OCI-LY7 (cell line): ENCODE measurements at places on chromosomes 16 and 17. TPM values are rescaled to one million over a fixed set of nuclear protein-coding genes. Genes with fewer than 3 reads are reported as not detected.
A peak's percentile ranks its signal among the peaks of the same experiment; 100 is the strongest.

- DNase-seq, result no peak
These were observed 36.0 kb downstream of the IQCK start for GRCh38 chr16:19753815-19754643.

- DNase-seq, result no peak
These were observed 217.9 kb upstream of the RPL38 start for GRCh38 chr17:73985466-73986015.

The MYL11 gene
- total RNA-seq, result 1.7 and 3.9 TPM in 2 replicates

The NPTX1 gene
- not detected in 2 replicates for total RNA-seq

DNA sequence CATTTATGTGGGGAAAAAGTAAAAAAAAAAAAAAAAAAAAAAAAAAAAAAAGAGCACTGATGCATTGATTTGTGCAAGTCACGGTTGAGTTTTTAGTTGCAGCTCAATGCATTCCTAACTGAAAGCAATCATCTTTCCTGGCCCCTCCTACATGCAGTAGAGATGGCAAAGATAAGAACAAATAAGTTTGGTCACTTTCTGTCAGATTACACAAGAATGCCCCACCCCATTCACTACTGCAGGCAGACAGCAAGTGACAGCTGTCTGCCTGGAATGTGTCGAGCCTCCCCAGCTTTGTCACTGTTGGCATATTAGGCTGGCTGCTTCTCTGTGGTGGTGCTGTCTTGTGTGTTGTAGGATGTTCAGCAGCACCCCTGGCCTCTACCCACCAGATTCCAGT is 243.5 kb downstream of the FOXL1 start:
- no peak for DNase-seq

GRCh38 chr17:66322764-66323163 is 20.4 kb downstream of the PRKCA start:
- no peak for DNase-seq

The CES5A gene
- not detected in 2 replicates for total RNA-seq

DNA sequence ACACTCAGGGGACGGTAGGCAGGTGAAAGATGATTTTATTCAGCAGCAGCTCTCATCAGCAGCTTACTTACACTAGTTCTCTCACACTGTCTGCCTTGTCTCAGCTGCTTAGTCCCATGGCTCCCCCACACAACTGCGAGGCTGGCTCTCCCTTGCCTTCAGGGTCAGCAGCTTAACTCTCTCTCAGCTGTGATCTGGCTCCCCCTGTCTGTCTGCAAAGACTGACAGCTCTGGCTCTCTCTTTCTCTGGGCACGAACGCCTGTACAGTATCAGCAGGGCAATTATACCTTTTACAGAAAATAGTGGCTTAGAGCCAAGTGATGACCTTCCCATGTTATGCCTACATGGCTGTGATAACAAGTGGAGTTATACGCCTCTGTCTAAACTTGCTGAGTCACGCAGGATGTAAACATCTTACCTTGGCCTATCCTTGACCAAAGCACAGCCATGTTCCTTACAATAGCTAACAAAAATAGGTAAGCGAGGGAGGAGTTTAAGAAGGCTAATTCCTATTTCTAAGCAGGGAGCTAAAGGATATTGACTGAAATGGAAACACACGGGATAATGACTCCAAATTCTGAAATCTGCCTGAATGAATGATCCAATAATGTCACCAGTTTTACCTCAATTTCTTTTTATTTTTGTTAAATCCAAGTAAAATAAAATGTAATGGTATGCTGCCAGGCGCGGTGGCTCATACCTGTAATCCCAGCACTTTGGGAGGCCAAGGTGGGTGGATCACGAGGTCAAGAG is 1.1 kb upstream of the NDUFAB1 start:
- peak; percentile 83 for DNase-seq

GRCh38 chr17:21004016-21004930 is 38.5 kb downstream of the USP22 start:
- no peak for DNase-seq

DNA sequence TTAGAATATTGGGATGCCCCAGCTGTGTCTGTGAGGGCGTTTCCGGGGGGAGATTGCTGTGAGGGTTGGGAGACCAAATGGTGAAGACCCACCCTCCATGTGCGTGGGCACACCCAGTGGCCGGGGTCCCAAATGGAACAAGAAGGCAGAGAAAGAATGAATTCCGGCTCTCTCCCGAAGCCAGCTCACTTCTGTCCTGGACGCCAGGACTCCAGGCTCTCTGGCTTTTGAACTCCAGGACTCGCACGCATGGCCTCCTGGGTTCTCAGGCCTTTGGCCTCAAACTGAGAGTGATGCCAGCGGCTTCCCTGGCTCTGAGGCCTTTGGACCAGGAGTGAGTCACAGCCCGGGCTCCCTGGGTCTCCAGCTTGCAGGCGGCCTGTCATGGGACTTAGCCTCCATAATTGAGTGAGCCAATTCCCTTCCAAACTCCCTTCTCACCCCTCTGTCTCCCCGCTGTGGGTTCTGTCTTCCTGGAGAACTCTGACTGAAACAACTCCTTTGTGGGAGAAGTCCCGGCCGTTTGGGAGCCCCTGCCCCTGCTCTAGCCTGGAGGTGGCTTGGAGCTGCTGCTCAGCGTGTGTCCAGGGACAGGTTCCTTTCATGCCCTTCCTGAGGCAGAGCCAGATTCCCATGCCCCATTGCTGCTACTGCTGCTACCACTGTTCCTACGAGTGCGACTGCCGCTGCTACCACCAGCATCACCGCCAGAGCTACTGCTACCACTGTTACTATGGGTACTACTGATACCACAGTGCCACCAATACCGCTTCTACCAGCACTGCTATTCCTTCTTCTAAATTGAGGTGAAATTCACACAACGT is 49.8 kb upstream of the CBX4 start:
- DNase-seq, result no peak

DNA sequence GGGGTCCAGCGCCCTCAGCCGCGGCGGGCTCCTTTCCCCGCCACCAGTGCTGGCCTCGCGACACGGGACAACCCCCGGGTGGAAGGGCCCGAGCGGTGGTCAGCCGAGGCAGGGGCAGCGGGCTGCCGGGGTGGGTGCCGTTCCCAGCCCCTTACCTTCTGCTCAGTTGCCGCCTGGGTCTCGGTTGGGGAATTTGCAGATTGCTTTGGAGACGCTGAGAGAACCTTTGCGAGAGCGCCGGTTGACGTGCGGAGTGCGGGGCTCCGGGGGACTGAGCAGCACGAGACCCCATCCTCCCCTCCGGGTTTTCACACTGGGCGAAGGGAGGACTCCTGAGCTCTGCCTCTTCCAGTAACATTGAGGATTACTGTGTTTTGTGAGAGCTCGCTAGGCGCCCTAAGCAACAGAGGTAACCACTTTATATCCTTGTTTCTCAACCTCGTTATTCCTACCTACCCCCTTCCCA is 381 bp downstream of the CTNS start:
- no peak for DNase-seq

DNA sequence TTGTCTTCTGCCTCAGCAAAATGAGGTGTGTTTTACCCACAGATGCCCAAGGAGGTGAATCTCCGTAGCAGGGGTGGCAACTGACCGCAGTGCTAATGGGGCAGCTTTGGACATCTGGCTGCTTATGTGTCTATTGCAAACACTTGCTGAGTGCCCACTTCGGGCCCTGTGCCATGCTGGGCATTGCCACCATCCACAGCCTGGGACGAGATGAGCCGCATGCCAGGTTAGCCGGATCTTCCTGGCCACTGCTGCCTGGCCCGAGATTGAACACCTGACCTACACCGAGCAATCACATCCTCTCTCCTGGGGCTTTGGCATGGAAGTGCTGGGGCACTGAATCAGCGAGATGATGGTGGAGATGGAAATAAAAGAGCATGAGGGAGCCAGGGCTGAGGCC is 238.7 kb downstream of the GSG1L start:
- no peak for DNase-seq

DNA sequence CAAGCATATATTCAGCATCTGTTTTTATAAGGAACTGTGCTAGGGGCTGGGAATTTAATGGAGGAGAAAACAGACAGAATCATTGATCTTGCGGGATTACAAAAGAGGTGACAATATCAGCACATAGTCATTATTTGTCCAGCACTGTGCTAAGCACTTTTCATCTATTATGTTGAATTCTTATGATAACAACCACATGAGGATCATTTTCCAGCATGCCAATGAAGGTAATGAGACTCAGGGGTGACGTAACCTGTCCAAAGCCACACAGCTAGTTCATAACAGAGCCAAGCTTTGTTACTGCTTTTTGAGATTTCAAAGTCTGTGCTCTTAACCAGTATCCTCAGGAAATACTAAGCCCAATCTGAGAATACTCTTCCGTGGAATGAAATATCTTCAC is 503.3 kb downstream of the CDH13 start:
- no peak for DNase-seq

The WNK4 gene
- 8.3 and 10.9 TPM in 2 replicates for total RNA-seq

- DNase-seq, result peak; percentile 35
These were observed 893 bp downstream of the CTU2 start for GRCh38 chr16:88706965-88707826.

The EME1 gene
- 34.2 and 38.2 TPM in 2 replicates for total RNA-seq

GRCh38 chr16:72425571-72426341 is 253.8 kb upstream of the PMFBP1 start:
- DNase-seq, result no peak

The KRTAP4-2 gene
- total RNA-seq, result not detected in 2 replicates

GRCh38 chr16:30394592-30395154 is 547 bp upstream of the ZNF48 start:
- DNase-seq, result no peak

DNA sequence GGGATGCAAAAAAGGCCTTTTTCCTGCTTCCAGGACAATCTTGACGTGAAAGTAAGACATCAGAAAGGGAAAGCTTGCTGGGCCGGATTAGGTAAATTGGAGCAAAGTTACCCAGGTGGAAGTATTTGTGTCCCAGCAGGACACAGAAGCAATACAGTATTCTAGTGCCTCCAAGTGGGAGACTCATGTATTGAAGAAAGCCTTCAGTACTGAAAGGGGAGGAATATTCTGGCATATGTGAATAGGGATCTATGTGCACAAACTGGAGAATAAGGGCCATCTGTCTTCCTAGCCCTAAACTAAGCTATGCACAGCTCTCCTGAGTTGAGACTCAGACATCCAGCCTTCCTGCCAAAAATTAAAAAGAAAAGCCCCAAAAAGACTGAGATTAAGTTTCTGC is 327.3 kb upstream of the CDH8 start:
- DNase-seq, result no peak

- no peak for DNase-seq
These were observed 47.1 kb upstream of the STH start for GRCh38 chr17:45951941-45952340.

The NOL3 gene
- total RNA-seq, result 4.1 and 4.4 TPM in 2 replicates

The ABCC11 gene
- 0.10 TPM in 1 of 2 replicates, not detected in the other for total RNA-seq

The CLEC3A gene
- not detected in 2 replicates for total RNA-seq

DNA sequence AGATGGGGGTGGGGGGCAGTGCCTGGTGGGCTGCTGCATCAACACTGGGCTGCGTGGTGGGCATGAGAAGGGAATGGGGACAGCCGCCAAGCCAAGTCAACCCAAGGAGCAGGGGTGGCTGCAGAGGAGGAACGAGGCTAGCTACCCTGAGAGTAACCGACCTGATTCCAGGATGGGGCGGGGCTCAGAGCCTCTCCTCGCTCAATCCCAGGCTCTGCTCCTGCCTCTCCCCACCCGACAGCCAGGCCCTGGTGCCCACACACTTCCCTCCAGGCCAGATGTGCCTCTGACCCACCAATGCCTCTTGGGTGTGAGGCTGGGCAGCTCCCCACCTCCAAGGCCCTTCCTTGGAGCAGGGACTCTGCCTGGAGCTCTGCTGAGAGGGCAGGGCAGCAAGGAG is 2.7 kb downstream of the NPTX1 start:
- DNase-seq, result no peak

DNA sequence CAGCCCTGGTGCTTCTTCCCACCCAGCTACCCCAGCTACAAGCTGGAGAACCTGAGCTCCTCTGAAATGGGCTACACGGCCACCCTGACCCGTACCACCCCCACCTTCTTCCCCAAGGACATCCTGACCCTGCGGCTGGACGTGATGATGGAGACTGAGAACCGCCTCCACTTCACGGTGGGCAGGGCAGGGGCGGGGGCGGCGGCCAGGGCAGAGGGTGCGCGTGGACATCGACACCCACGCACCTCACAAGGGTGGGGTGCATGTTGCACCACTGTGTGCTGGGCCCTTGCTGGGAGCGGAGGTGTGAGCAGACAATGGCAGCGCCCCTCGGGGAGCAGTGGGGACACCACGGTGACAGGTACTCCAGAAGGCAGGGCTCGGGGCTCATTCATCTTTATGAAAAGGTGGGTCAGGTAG is 3.6 kb downstream of the GAA start:
- DNase-seq, result no peak

GRCh38 chr17:74903671-74904070 is 10.2 kb upstream of the FADS6 start:
- no peak for DNase-seq

- DNase-seq, result no peak
These were observed 9.2 kb downstream of the PRPSAP2 start for GRCh38 chr17:18866866-18867813.

The CLDN9 gene
- 0.42 and 0.59 TPM in 2 replicates for total RNA-seq

DNA sequence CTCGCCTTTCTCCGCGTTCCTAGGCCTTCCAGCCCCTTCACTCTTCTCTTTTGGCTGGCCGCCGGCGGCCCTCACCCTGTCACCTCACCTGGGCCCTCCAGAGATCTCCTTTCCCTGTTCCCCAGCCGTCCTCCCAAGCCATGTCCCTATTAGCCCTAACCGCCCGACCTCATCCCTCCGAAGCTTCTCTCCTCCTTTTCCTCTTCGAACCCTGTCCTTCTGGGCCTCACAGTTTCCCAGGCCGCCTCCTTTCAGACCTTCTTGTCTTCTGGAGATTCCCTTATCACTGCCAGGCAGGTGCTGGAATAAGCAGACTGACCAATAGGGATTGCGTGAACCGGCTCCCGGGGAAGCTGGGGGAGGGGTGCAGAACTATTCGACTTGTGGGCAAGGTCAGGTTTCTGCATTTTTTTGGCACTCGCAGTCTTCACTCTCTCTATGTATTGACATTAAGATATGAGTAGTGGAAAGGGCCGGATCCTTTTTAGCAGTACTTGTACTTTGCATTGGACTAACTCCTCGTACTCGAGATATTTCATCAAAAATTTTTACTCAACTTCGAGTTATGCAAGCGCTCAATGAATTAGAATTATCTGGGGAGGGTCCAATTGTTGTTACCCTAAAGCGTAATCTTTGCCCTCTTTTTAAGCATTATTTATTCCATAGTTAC is 690 bp downstream of the RHOT1 start:
- DNase-seq, result peak; percentile 35

- peak; percentile 44 for DNase-seq
These were observed 55.8 kb upstream of the GSE1 start for GRCh38 chr16:85557083-85557970.

The COL1A1 gene
- not detected in 2 replicates for total RNA-seq

GRCh38 chr16:86046026-86046425 is 147.1 kb downstream of the IRF8 start:
- no peak for DNase-seq
